ENCODE measurements at places on chromosomes 16 and 17.
A peak's percentile ranks its signal among the peaks of the same experiment; 100 is the strongest.

DNA sequence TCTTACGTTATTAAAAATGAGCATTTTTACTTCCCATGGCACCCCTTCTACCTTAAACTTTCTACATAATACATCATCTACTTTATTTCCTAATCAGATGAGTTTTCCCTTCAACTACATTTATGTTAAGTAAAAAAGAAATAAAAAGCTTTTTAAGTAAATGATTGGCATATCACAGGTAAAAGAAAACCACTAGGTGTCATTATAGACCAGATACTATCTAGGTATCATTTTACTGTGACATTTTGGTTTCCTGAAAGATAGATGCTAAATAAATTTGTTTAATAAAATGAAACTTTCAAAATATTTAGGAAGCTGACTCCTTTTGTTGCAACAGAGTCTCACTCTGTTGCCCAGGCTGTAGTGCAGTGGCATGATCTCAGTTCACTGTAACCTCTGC is 3.8 kb upstream of the CMTM1 start:
- no peak for DNase-seq

DNA sequence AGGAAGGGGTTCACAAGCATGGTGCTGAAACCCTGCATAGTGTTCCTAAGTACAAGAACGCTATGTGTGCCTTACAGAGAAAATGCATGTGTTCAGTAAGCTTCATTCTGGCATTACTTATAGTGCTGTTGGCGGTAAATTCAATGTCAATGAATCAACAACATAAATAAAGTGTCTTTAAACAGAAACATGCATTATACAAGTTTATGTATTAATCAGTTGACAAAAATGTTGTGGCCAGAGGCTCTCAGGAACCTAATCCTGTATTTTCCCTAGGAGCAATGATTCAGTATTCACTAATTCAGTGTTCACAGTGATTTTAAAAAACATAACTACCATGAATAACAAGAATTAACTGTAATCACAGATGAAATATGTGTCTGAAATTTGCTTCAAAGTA is 47.1 kb upstream of the MYOCD start:
- DNase-seq = no peak

- no peak for DNase-seq
These were observed 12.6 kb upstream of the IL21R start for GRCh38 chr16:27389272-27389961.

DNA sequence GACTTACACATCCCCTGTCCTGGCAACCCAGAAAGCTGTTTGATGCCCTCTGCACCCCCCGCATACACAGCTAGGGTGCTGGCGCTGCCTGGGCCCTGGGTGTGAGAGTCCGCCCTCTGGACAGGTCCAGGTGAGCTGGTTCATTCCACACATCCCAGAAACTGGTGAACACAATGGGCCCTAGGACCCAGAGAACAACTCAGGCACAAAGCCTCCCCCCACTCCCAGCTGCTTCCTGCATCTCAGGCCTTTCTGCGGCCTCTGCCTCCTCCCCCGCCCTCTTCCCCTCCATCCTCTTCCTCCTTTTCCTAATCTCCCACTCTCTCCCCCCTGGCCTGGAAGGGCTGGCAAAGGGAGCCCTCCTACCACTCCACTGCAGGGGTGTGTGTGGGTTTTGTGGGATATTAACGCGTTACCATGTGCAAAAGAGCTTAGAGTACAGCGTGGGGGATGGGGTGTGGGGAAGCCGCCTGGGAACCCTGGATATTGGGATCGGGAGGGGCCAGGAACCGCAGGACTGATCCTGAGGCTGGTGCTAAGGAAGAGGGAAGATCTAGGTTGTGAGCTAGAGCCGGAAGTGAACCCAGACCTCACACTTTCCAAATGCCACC is 1.6 kb upstream of the PPP1R9B start:
- DNase-seq = peak; percentile 73

DNA sequence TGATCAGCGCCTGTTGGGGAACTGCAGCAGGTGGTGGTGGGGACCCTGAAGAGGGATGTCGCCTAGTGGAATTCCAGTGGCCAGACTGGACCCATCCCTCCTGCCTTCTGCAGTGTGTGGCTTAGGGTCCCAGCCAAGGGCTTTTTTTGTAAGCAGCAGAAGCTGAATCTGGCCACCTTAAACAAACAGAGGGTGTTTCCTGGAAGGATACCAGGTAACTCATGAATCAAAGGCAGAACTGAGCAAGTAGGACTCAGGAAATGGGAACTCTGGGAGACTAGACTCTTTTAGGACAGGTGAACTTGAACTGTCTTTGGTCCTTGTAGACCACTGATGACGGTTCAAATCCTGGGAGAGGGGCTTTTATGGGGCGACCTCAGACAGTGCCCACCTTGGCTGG is 124.0 kb downstream of the ABCC6 start:
- no peak for DNase-seq

GRCh38 chr16:2520784-2521531 is 787 bp downstream of the AMDHD2 start:
- no peak for DNase-seq

- peak; percentile 19 for DNase-seq
These were observed 155.7 kb downstream of the SOCS1 start for GRCh38 chr16:11100239-11100750.

GRCh38 chr17:4389079-4389478 is 22.6 kb upstream of the UBE2G1 start:
- DNase-seq = no peak

GRCh38 chr17:40520991-40521453 is 19.6 kb upstream of the TNS4 start:
- DNase-seq = no peak

- no peak for DNase-seq
These were observed 67.1 kb downstream of the CLEC18A start for GRCh38 chr16:70018254-70018653.

DNA sequence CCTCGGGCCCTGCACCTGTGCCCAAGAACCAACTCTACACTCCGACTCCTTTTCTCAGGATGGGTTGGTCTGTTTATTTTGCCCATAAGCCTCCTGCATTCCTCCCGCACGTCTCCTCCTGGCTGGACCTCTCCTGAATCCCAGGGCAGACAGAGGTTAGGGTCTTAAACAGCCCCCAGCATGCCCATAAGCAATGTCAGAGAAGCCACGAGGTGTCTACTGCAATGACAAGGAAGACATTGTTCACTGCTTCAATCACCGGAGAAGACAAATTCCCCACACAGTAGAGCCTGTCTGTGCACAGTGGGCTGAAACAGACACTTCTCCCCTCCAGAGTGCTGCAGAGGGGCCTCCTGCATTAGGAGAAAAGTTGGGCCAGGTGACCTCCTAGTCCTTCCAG is 230.6 kb upstream of the RPL38 start:
- DNase-seq = no peak

DNA sequence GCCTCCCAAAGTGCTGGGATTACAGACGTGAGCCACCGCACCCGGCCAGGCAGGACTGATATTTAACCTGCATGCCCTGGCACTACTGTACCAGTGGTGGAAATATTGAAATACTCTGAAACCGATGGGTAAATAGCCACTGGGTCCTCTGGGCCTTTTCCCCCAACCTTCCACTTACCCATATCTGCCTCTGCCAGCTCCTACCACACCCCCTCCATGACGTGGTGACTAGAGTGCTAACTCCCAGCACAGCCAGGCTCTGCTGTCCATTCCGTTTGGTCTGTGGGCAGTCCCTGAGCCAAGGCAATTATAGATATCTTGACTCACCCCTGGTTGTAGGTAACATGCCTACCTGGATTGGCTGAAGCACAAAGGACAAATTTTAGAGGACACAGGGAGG is 187.8 kb downstream of the PRKCB start:
- DNase-seq = no peak

DNA sequence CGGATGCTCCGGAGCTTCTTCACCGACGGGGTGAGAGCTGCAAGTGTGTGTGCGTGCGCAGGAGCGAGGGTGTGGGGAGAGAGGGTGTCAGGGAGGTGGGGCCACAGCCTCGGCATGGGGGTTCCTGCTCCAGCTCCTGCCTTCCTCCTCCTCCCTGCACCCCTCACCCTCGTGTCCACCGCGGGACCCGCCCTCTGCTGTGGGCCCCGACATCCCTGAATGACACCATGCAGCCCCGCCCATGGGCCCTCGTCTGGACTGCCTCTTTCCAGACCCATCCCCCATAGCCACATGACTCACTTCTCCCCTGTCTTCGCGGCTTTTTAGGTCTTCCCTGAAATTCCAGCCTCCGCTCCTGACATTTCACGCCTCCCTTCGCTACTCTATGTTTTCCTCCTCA is 41.6 kb downstream of the ARHGAP23 start:
- no peak for DNase-seq

- DNase-seq = no peak
These were observed 287.9 kb downstream of the FTO start for GRCh38 chr16:53991754-53992378.

- peak; percentile 68 for DNase-seq
These were observed 39.0 kb downstream of the NEUROD2 start for GRCh38 chr17:39568702-39569101.

DNA sequence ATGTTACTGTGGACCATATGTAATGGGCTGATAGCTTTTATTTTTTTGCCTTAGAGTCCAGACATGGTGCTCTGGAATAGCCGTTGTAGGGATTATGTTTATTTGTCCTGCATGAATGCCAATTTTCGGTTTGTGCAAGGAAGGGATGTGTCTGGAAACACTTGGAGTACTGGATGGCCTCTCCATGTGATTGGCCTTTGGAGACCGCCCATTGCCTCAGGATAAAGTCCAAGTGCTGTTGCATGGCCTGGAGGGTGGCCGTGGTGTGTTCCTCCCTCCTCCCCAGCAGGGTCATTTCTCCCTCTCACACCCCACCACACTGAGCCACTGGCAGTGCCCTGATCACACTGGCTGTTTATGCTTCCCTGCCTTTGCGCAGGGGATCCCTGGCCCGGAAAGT is 93.9 kb downstream of the MSI2 start:
- DNase-seq = no peak

DNA sequence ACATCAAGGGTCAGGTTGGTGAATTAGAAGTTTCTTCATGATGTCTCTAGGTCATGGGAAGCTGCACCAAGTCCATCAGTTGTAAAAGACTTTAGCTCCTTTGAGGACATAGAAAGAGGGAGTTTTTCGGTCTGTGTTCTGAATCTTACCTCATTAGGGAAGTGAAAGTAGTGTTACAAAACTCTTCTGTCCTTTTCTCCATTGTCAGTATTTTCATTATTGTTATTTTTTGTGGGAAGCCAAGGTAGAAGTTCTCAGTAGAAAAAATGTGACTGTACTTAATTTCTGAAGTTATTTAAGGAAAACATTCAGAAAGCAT is 24.2 kb downstream of the MAP3K3 start:
- DNase-seq = no peak

DNA sequence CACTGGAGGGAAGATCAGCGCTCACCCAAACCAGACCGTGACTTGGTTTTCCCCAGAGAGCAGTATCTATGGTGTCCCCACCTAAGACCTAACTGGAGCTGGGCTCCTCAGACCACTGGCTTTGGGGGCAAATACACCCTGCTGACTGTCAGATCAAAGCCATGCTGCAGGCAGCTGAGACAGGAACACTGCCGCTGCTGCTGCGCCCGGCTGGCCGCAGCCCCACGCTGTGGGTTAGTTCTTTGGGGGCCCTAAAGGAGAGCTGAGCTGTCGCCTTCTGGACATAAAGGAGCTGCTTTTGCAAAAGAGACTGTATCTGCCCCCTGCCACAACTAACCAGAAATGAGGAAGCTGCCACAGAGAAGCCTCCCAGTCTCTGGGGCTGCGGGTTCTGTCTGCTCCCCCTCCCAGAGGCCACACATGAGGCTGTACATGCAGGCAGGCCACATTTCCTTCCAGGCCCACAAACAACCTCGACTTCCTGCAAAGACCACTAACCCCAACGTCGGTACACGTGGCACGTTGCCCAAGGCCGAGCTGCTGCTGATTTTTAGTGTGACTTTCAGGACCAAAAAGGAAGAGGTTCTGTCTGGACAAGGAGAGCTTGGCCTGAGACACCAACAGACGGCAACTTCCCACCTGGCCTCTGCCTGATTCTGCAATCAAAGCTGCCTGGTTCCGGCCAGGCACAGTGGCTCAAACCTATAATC is 18.2 kb upstream of the ABR start:
- DNase-seq = no peak

GRCh38 chr17:29165800-29166506 is 14.2 kb downstream of the MYO18A start:
- no peak for DNase-seq

DNA sequence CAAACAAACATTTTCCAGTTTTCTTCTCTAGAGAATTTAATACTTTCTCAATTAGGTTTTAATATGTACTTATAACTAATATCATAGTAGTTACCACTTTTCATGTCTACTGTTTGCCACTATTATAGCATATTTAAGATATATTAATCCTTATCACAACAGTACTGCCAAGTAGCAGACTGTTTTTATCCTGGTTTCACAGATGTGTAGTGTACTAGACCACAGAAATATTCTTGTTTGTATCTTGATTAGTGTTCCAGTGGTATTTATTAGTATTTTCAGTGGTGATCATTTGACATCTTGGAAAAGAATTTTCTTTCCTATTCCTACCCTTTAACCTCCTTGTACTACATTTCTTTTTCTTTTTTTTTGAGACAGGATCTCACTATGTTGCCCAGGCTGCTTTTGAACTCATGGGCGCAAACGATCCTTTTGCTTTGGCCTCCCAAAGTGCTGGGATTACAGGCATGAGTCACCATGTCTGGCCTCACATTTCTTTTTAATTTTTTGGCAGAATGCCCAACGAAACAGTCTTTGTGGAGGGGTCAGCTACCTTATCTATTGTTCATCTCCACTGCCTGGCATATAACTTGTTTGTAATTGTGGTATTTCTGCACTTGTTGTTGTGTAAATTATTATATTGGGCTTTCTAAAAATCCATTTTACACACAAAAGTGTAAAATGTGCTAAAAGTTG is 27.2 kb downstream of the MAP2K4 start:
- no peak for DNase-seq

- DNase-seq = no peak
These were observed 82.1 kb downstream of the SLC39A11 start for GRCh38 chr17:73010414-73010813.

DNA sequence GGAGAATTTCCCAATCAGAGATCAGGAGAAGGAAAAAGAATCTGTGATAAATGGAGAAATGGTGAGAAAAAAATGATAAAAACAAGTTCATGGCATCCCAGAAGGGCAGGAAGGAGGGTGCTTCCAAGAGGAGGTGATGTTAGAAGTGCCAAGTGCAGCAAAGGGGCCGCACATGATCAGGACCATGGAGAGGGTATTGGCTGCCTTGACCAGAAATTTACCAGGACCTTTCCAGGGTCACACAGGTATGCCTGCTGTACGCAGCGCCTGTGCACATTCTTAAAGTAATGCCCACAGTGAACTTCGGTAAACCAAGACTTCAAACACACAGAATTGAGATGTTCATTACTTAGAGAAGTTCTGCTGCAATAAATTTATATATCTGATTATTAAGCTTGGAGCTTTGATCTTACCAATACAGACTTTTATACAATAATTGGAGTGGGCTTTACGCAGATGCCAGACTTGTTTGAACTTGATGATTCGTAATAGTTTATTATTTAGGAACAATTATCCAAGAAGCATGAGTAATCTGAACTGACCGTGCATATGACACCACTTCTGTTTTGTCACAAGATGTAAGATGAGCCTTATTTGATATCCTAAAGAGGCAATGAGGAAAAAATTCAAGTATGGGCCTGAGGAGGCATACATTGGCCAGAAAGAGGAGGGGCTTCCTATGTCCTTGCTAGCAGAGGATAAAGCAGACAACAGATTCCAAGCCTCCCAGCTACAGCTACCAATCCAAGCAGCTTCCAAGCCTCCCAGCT is 2.2 kb upstream of the KRT33A start:
- DNase-seq = no peak

- DNase-seq = no peak
These were observed 57.4 kb upstream of the GRIN2A start for GRCh38 chr16:10239640-10240039.

- DNase-seq = no peak
These were observed 61.1 kb upstream of the MTMR4 start for GRCh38 chr17:58575511-58575910.
